ENCODE measurements at places on chromosomes 2 and 18.

- no peak for DNase-seq
Observed at GRCh38 chr2:120826716-120827410, 91.2 kb downstream of the GLI2 start.

GRCh38 chr2:10467401-10467800, 19.3 kb upstream of the ODC1 start:
- no peak for DNase-seq

- DNase-seq: no peak
Observed at GRCh38 chr2:32485399-32485798, 128.6 kb downstream of the BIRC6 start.

- no peak for DNase-seq
Observed at GRCh38 chr2:196260546-196260945, 89.2 kb upstream of the STK17B start.

All from stimulated activated CD4-positive, alpha-beta T cell treated with anti-CD3 and anti-CD28 coated beads, TNF-alpha, amount 100 ng/mL, for 48 hours (primary cell).